ENCODE measurements at places on chromosomes 4 and X.

- DNase-seq, result no peak
These were observed 80.6 kb downstream of the GPM6A start for GRCh38 chr4:175731506-175731905.

DNA sequence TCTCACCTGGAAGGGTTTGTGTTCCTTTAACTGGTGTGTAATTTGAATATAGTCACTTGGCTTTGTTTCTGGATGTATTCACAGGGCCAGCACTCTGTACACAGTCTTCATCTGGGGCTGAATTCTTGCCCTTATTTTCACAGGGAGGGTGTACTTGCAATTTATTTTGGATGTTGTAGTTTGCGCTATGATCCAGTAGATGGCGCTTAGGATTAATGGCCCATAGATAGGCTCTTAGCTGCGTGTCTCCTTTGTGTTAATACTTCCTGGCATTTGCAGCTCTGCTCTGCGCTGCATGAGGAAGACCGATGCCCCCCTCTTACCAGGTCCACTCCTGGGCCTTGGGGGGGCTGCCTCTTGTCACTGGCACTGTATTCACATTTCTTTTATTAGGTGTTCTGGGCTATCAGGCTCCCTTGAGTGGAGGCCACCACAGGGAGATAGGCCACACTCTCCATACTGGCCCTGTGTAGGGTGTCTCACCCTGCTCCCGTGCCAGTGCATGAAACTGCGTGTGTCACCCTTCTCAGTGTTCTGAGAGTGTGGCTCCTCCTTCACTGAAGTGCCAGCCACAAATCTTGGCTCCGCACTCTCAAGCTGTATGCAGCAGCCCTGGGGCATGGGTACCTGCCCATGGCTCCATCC is 562.2 kb downstream of the ZIC3 start:
- no peak for DNase-seq

DNA sequence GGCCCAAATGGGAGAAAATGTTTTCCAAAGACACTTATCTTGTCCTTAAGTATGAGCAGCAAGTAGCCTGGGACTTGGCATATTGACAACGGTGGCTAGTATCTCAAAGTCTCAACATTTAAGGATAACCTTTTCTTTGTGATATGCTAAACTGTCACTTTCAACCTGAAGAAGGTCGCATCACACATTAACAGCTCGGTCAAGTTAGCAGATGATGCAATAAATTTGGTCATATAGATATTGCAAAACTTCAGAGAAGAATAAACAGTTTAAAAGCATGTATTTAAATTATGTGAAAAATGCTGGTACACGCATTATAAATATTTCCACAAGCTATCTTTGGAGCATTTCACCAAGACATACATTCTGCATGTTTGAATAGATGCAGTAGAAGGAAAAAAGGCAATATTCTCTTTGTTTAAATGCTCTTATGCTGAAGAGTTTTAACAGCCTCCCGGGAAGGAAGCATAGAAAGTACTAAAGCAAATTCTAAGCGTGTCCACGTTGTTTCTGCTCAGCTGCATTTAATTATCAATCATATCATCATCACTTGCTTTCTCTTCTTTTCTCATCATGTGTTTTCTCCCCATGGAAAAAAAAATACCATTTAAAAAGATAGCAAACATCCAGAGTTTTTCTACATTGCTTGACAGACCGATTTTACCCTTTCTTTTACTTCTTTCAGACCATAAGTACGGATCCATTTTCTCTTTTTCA is 24.2 kb downstream of the ARHGAP6 start:
- DNase-seq, result no peak

GRCh38 chr4:110231869-110232268 is 33.5 kb upstream of the ELOVL6 start:
- DNase-seq, result no peak

DNA sequence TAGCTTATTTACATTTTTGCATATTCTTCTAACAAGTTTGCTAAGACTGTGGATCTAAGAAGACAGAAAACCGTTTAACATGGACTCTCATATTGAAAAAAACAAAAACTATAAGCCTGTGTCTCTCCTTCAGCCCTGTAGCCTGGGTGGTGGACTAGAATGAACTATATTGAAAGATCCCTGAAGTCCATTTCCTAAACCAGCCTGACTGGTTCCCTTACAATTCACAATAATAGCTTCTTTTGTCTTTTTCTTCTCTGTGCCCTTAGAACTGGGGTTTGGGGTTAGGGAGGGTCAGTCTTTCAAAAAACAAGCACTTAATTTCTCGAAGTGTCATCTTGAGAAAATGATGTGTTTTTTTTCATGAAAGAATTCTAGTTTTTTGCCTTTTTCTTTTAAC is 59.0 kb downstream of the GSTCD start:
- no peak for DNase-seq

- no peak for DNase-seq
These were observed 46.5 kb downstream of the ZFYVE28 start for GRCh38 chr4:2371765-2372487.

GRCh38 chrX:46179748-46180147 is 365.5 kb downstream of the ZNF674 start:
- no peak for DNase-seq

All from AG04449 (cell line).